ENCODE measurements at places on chromosomes 6 and 20.

GRCh38 chr6:13412639-13413465, 74.5 kb downstream of the GFOD1 start:
- DNase-seq: no peak

DNA sequence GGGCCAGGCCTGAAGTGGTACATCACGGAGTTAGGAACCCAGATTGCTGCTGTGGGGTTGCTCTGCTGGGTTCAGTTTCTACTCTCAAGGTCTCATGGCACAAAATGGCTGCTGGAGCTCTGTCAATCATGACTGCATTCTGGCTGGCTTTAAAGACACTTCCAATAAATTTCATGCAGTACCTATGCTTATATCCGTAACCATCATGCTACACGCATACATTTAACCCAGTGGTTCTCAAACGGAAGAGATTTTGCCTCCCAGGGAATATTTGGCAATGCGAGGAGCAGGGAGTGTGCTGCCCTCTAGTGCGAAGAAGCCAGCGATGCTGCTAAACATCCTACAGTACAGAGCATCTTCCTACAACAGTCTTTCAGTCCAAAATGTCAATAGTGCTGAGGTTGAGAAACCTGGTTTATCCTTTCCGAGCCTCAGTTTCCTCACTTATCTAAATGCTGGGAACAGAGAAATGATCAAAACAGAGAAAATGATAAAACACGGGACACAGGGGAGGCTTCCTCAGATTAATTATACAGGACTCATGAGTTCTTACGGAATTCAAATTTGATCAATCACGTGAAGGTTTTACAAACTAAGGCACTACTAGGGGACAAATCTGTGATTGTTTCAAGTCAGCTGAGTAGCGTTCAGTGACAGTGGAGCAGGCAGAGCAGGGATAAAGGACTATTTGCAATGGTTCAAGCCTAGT, 9.6 kb upstream of the SLC2A10 start:
- no peak for DNase-seq

DNA sequence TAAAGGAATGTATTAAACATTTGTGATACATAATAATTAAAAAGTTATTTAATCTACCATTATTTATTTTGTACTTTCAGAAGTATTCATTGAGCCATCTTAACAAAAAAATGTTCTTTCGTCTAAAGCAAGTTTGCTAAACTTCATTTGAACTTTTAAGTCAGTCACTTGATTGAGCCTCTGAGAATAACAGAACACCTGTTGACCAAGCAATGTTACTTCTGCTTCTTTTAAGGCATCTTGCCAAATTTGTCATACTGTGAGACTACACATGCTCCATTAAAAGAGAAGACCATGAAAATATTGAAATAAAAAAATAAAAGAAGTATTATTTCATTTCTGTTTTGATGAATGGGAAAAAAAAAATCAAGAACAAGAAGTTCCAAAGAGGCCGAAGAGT, 141.8 kb upstream of the BMP5 start:
- no peak for DNase-seq

DNA sequence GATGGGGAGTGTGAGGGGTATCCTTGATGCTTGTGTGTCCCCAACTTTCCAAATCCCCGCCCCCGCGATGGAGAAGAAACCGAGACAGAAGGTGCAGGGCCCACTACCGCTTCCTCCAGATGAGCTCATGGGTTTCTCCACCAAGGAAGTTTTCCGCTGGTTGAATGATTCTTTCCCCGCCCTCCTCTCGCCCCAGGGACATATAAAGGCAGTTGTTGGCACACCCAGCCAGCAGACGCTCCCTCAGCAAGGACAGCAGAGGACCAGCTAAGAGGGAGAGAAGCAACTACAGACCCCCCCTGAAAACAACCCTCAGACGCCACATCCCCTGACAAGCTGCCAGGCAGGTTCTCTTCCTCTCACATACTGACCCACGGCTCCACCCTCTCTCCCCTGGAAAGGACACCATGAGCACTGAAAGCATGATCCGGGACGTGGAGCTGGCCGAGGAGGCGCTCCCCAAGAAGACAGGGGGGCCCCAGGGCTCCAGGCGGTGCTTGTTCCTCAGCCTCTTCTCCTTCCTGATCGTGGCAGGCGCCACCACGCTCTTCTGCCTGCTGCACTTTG, at the start of gene TNF:
Gene TNF, plus strand, starts transcription at position 231 of the 567 bp plus-strand sequence. Its CDS starts 177 bp downstream, at position 408.
- DNase-seq: no peak

DNA sequence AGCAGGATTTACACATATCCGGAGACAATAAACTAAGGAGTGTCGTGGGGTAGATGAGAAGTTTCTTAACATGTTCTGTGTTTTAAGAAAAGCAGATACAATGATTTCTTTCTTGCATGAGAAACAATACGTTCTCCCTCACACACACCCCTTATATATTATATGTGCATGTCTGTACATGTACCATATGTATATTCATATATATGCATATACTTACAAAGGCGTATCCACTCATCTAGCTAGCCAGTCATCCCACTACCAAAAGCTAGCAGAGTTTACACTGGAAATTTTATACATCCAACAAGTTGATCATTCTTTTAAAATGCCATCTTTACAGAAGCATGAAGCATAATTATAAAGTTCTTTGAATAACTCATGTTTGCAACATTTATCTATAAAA, 14.9 kb downstream of the ARG1 start:
- DNase-seq: no peak

GRCh38 chr6:4365686-4366085, 230.3 kb upstream of the ECI2 start:
- no peak for DNase-seq

DNA sequence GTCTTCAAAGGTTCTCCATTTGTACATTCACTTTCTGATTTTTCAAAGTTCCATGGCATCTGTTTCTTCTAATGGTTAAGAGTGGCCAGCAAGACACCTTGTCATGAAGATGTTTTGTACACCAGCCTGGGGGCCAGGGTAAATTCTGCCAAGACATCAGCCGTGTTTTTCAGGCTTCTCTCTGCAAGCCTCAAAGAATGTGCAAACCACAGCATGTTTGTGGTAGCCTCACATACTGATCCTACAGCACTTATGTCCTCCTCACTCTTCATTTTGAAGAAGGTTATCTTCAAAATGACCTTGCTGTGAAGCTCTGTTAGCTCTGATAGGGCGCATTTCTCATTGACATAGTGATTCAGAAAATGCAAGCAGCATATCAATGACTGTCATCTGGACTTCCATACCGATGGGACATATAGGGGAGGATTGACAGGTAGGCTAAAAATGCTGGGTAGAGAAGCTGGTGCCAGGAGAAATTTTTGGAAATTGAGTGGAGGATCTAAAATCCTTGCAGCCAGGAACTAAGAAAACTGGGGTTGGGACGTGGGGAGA, 59.3 kb upstream of the SPTLC3 start:
- no peak for DNase-seq

- no peak for DNase-seq
These were observed 50.8 kb upstream of the MLN start for GRCh38 chr6:33854572-33855030.

- no peak for DNase-seq
These were observed 80.5 kb downstream of the DNAAF9 start for GRCh38 chr20:3326779-3327521.

DNA sequence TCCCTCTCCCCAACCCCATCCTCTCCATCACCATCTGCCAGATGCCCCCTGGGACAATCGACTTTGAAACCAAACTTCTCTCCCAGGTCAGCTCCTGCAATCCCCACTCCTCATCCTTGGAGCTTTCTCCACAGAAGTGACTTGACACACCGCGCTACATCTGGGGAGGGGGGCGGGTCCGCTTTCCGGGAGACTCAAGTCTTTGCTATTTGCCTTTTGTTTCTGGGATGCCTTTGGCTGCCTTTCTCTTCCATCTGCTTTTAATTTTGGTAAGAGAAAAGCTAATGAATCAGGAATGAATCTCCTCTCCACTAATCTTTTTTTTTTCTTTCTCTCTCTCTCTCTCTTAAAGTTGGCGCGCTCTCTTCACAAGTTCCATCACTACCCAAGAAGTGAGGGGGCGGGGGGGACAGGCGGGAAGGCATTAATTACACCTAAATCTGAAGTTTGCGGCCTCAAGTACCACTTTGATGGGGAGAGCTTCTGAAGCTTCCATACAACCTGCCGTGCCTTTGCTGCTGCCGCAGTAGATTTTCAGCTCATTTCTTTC, 664 bp upstream of the TPBG start:
- DNase-seq: peak; percentile 93

- no peak for DNase-seq
These were observed 36.0 kb upstream of the AKIRIN2 start for GRCh38 chr6:87738000-87738399.

DNA sequence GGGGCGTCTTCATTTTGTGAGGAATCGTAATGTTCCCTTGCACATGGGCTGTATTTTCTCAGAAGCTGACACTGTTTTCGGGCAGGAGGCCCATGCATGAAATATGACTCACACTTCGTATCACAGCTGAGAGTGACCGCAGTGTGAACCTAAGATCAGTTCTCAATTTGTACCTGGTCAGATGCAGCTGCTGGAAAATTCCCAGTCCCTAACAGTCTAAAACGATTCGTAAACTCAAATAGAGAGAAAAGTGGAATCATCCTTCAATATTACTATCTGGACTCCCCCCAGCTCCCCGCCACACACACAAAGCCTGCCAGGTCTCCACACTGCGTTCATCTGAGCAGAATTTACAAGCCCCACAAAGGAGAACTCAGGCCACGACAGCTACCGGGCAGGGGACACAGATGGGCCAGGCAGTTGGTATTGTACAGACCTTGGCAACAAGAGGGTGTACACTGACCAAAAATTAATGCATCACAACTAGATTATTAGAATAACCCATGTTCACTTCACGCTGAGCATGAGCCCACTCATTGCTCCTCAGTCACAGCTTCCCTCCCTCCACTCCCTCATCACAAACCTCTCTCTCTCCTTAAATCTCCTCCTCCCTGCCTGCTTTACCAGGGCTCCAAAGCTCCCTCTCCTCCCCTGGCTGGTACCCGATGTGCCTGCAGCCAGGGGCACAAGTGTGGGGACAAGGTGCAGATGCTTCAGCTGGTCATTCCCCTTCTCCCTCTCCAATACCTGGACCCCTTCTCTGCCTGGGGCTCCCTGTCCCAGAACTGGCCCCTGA, 488.4 kb downstream of the PREX1 start:
- peak; percentile 69 for DNase-seq

- no peak for DNase-seq
These were observed 16.7 kb downstream of the CALHM5 start for GRCh38 chr6:116528133-116528532.

GRCh38 chr6:39893286-39893685, 41.0 kb downstream of the MOCS1 start:
- no peak for DNase-seq

GRCh38 chr6:50952092-50952907, 133.6 kb downstream of the TFAP2B start:
- DNase-seq: no peak

DNA sequence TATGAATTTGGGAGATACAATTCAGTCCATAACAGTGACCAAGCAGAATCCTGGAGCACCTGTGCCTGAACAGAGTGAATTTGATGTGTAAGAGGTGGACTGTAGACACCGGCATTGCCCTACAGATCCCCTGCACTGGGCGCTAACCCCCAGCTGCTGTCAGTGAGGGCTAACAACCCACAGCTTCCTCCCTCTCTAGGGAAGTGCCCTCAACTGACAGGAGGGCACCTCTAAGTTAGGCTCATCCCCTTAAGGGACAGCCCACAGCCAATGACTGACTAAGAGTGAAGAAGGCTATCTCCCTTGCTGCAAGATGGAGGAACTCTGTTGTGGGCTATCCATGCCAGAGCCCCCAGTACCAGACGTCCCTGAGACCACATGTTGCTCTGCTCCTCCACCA, 15.3 kb upstream of the BPIFB1 start:
- DNase-seq: no peak

DNA sequence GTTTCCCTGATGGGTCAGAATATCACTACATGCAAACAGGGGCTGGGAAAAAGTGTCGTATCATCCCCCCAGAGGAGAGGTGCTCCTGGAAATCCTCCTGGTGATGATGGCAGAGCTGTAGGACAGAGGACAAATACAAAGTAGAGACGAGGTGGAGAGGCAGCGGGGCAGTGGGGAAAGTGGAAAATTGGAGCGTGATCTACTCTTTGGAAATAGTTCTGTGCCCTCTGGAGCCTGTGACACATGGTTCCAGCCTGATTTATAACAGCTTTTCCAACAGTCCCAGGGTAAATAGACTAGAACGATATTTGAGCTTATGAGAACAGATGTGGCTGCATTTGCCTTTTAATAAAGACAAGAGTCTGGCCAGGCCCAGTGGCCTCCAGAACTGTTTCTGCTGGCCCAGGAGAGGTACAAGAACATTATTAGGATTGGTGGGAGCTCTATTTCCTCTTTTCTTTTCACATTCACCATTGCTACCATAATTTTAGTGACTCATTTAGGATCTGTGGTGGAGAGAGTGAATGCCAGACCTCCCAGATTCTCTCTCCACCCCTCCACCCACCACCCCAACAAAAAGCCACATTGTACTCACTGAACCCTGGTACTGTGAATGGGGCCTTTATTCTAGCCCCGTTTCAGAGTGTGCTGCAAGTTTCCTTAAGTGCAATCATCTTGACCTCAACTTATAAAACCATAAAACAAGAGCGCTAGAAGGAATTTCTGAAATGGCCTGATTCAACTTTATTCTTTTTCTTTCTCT, 78.3 kb downstream of the BTBD3 start:
- no peak for DNase-seq

DNA sequence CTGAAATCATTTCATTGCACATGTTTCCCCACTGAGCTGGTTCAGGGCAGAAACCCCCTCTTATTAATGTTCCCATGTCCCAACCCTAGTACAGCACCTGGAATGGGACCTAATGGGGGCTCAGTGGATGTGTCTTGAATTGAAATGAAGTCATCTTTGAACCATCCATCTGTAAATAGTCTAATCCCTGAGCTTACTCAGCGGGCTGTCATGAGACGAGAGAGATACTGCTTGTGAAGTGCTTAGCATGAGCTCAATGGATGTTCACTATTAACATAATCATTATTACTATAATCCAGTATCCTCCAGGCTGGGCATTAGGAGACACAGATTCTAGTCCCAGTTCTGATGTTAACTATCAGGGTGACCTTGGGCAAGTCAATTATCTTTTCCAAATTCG, 106.6 kb upstream of the LRFN2 start:
- no peak for DNase-seq

GRCh38 chr6:1406306-1407072, 17.1 kb downstream of the FOXF2 start:
- DNase-seq: peak; percentile 89

- no peak for DNase-seq
These were observed 161.4 kb downstream of the UBE3D start for GRCh38 chr6:82904257-82904656.
